ENCODE measurements at places on chromosomes 7 and 10. TPM values are rescaled to one million over a fixed set of nuclear protein-coding genes. Genes with fewer than 3 reads are reported as not detected.

- peak; percentile 63 for DNase-seq
Observed at GRCh38 chr10:6751363-6751762, 171.3 kb upstream of the PRKCQ start.

DNA sequence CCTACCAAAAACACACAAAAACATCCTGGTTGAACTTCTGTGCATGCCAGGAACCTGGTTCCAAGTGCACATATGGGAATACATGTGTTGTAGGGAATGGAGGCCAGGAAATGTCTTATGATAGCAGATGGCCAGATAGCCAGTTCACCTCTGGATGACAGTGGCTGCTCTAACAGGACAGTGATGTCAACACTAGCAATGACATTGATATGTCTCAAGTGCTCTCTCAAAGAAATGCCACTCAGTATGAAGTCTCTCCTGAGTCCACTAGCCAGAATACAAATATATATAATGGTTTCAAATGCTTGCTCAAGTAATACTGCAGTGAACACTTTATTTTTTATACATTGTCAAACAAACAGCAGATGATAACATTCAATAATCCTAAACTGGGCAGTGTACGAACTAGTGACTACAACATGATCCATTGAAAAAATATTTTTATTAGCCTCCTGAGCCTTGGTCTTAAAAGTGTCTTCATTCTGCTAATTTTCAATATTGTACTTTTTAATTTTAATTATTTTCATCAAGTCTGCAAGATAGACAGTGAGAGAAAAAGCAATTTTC lies 26.0 kb upstream of the PCDH15 start:
- DNase-seq: no peak

DNA sequence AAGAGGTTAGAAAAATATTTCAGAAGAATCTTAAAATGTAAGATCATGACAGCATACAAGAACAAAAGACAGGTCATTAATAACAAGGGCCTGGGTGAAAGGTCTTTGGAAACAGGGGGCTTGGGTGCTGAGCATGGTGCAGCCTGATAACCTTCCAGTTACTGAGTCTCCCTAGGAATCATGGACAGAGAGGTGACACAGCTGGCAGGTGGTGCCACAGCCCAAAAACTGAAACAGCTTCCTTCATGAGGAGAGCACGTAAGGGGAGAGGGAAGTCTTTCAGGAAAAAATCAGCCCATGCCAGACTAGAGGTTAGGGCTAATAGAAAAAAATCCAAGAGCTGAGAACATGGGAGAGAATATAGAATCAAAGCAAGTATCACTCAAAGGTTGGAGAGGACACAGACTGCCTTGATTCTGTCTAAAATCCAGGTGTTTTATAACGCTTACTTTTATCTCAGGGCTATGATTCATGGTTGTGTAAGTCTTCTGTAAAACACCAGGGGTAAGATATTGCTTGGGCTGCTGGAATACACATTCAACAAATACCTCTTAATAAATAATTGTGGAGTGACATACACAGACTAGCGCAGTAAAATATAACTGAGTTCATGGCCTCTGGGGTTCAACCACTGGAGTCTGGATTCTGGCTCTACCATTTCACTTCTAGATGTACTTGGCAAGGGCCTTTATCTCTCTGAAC lies 88.1 kb downstream of the SEMA3C start:
- no peak for DNase-seq

DNA sequence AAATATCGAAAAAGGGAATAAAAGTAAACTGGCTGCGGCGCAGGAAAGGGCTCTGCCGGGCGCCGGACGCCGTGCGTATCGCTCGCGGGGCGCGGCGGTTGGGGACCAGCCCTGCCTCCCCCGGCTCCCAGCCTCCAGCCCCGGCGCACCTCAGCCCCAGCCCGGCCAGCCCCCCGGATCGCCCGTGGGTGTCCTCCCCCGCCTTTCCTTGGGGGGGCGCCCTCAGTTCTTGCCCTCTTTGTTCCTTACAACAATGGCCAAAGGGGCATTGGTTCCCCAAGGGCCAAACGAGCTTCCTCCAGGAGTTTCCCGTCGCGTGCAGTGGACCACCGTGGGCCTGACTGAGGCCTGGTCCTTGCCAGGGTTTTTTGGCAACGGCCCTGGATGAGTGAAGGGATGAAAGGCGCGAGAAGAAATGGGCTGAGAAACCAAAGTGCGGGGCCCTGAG lies 1.2 kb downstream of the MACROH2A2 start:
- no peak for DNase-seq

- DNase-seq: no peak
Observed at GRCh38 chr7:30751696-30752273, at the start of gene INMT. Gene INMT (plus strand): TSS chr7:30752135. CDS start chr7:30752151, 16 bp downstream.

- DNase-seq: no peak
Observed at GRCh38 chr7:140611641-140612040, 29.0 kb downstream of the DENND2A start.

- DNase-seq: no peak
Observed at GRCh38 chr10:62594093-62594520, 210.4 kb upstream of the ADO start.

The C10orf95 gene
- total RNA-seq: 1.4 TPM

The AGAP3 gene
- total RNA-seq: 103 TPM

Measured in PC-9 (cell line).